ENCODE measurements at places on chromosomes 1 and 21.
A peak's percentile ranks its signal among the peaks of the same experiment; 100 is the strongest.

DNA sequence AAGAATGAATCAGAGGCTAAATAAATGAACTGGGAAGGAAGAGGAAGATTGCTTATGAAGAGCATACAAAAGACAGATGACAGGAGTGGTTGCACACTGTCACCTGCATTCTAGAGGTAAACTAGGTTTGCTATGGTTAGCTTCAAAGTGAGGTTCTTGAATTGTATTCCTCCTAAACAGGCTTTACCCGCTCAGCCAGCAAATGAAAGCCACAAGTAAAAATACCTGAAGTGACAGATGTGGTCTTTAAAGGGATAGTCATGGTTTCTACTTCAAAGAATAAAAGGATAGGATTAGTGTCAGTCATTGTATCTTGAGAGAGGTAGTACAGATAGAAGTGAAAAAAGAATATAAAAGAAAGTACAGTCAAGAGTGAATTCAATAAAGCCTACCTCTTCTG is 32.4 kb upstream of the PRDX6 start:
- ATAC-seq: no peak

DNA sequence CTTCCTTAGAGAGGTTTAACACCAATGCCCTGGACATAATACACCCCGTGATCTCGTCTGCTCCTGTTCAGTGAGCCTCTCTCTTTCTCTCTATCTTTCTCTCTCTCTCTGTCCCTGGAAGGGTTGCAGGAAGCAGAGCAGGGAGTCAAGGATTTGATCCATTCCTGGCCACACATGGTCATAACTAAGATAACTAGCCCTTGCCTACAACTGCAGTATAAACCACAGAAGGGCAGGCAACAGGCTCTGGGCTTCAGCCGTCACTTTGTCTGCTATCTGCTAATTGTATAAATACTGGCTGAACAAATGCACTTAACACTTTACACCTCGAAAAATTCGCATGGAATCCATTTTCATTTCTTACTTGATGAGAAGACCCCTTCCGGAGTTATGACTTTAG is 357.5 kb upstream of the RUNX1 start:
- no peak for ATAC-seq

GRCh38 chr1:204288021-204288588 is 71.6 kb downstream of the PLEKHA6 start:
- no peak for ATAC-seq

GRCh38 chr1:84277343-84278059 is 24.0 kb upstream of the SAMD13 start:
- no peak for ATAC-seq

DNA sequence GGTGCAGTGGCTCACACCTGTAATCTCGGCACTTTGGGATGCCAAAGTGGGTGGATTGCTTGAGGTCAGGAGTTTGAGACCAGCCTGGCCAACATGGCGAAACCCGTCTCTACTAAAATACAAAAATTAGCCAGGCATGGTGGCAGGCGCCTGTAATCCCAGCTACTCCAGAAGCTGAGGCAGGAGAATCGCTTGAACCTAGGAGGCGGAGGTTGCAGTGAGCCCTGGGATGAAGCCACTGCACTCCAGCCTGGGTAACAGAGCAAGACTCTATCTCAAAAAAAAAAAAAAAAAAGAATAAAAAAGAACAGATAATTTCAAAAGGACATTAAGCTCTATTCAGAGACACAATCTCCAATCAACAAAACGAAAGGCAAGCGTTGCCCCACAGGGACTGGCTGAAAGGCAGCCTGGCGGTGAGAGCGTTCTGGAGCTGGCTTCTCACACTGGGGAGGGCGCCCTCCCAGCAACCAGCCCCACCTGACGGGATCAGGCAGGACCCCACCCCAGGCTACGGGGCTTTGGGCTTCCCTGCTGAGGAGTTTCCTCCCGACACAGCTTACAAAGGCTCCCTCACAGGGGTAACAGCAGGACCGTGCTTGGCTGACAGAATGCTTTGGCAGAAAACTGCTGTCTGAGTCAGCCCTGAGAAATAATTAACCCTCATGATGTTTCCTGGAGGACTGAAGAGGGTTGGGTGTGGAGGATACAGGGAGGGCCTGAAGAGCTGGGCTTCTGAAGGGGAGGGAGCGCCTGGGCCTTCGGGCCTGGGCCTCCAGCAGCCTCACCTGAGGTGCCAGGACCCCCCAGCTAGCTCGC is 31.1 kb upstream of the SRP9 start:
- ATAC-seq: peak; percentile 26

GRCh38 chr1:36645867-36646266 is 163.2 kb upstream of the CSF3R start:
- ATAC-seq: no peak

DNA sequence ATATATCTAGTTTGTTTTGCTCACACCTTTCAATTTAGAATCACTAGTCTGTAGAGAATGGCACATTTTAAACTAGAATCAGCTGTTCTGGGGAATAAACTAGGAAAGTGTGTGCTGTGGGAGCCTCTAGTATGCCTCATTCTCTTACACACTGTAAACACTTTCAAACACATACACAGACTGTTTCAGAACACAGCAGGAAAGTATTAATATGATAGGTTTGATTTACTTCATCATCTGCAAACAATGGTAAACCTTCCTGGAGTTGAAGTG is 67.1 kb upstream of the ABCG1 start:
- no peak for ATAC-seq

DNA sequence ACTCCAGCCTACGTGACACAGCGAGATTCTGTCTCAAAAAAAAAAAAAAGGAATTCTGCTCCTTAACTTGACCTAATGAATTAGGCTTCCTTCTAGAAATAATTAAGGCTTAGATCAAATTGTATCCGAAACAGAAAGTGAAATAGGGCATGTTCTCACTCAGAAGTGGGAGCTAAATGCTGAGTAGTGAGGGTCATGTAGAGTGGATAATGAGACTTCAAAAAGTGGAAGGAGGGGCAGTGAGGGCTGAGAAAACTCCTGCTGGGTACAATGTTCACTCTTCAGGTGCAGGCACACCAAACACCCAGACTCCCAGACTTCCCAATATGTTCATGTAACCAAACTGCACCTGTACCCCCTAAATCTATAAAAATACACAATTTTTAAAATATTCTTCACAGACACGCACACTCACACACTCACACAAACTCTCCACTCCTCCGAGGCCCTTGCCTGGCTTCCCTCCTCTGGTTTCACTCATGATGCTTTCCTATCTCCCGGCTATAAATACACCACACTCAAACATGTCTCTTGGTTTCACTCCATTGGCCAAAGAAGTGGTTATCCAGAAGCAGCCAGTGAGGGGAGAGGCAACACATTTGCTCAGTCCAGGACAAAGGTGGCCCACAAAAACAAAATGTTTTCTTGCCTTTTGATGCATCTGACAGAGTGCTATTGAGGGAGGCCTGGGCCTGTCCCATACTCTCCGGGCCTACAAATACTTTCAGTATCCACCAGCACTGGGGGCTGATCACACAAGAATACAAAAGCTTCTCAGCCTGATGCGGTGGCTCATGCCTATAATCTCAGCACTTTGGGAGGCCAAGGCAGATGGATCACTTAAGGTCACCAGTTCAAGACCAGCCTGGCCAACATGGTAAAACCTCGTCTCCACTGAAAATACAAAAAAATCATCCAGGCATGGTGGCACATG is 249.2 kb downstream of the TOMM20 start:
- no peak for ATAC-seq

- ATAC-seq: peak; percentile 90
These were observed 5.9 kb downstream of the MAP7D1 start for GRCh38 chr1:36161641-36162531.

GRCh38 chr1:240802271-240802670 is 190.3 kb upstream of the GREM2 start:
- ATAC-seq: no peak

DNA sequence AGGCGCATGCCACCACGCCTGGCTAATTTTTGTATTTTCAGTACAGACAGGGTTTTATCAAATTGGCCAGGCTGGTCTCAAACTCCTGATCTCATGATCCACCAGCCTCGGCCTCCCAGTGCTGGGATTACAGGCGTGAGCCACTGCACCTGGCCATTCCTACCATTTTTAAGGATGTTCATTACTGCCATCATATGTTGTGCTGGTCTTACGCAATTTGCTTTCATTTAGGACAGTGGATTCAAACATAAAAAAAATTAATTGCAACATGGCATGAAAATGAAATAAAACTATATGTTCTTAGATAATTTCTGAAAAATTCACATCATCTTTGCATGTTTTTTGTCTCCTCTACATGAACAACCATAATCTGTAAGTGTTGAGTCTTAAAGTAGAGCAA is 527.7 kb downstream of the LTN1 start:
- no peak for ATAC-seq

- no peak for ATAC-seq
These were observed 24.0 kb upstream of the ADARB1 start for GRCh38 chr21:45050345-45050796.

DNA sequence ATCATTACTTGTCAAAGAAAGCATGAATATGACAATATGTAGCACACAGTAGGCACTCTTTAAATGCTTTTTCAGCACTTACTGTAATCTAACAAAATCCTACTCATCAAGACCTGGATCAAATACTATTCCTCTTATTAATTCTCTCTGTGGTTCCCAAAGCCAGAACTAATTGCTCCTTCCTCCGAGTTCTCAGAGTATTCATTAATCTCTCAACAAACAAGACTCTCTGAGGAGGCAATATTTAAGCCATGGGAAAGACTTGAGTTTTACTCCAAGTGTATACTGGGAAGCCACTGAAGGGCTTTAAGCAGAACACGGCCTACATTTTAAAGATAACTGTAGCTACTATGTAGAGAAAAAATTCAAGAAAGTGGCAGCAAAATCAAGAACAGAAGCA is 79.7 kb downstream of the ENAH start:
- no peak for ATAC-seq

GRCh38 chr1:177077006-177077405 is 87.5 kb downstream of the ASTN1 start:
- ATAC-seq: no peak

DNA sequence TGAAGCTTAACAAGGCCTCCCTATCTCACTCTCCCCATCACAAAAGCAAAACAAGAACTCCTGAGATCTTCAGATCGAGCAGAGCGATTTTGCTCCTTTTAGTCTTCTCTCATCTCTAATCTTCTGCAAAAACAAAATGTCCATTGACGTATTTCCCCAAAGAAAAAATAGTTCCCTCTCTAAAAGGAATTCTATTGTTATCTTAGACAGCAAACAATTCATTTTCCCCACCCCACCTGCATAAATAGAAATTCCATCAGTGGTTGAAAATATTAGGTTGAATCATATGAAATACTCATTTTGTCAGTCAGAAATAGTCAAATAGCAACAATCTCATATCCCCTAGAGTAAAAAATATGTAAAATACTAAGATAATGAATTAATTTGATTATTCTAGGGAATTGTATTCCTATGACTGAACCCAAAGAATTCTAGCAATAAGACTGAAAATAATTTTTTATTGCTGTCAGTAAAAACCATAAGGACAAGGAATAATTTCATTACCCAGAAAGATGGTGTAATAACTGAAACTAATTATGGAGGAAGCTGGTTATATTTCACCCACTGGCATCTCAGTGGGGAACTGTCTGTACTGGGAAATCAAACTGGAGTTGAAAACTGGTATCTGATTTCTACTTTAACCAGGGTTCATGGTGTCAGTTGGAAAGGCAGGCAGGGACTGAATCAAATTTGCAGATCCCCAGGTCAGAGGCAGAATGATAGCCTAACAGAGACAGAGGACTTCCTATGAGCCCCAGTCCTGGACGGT is 51.3 kb downstream of the RHOU start:
- ATAC-seq: no peak

DNA sequence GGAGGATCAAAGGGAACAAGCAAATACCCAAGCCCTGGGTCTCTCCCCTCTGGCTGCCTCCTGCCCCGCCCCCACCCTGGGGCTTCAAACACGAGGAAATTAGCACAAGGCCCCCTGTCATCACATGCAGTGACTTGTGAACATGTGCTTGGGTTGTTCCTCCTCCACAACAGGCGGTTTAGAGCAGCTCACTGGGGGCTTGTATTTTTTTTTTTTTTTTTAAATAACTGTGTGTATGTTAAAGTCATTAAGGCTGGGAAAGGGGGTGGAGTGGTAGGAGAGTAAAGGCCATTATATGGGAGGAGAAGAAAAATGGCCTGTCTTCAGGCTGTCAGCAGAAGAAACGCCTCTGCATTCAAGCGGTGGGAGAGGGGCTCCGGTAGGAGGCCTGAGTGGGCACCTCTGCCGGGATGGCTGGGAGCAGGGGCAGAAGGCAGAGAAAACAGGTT is 64.2 kb downstream of the PLXNA2 start:
- ATAC-seq: no peak

- no peak for ATAC-seq
These were observed 56.6 kb upstream of the VTCN1 start for GRCh38 chr1:117267232-117267774.

DNA sequence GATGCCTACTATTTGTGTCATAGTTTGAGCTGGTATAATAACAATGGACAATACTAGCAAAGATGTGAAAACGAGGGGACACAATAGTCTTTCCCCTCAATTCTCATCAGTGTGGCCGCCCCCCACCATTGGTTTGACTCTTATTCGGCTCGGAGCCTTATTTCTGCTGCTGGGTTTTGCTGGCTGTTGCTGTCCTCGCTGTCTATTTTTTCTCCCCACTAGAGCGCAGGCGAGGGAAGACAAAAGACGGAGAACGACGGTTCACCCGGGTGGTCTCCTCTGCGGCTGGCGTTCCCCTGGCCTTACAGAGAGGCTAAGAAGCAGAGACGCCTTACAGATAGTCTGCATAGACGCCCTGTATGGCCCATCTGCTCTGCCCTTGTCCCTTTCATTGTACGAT is 19.4 kb downstream of the CLIC6 start:
- no peak for ATAC-seq

DNA sequence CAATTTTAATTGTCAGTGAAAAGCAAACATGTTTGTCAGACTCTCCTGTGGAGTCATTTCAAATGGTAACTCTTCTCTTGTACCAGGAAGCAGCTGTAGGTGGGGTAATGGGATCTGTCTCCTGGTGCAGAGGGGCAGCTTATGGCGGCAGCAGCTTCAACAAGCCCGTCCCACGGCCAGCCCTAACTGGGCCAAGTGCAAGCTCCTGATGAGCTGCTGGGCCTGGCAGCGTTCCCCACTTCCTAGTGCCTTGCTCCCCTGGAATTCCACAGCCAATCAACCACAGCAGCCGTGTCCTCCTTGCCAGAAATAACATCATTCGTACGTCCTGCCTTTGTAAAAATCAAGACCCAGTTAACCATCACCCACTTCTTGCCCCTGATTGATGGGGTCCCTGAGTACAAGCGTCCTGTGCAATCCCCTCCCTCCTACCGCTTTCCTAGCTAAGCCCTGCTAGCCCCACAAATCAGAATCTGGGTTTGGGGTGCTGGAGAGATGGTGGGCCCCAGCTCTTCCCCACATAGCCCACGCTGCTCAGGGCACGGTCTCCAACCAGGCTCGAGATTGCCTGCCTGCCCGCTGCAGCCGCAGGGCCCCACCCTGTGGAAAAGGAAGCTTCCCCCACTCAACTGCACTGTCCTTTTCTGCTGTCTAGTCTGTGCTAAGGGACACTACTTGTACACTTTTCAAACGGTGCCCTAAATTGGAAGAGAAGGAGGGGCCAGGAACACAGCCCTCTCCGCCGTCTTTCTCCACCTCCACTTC is 61.2 kb downstream of the TOR1AIP2 start:
- no peak for ATAC-seq

GRCh38 chr21:46607636-46608035 is 2.8 kb upstream of the S100B start:
- peak; percentile 63 for ATAC-seq

- ATAC-seq: no peak
These were observed 62.8 kb upstream of the C1orf87 start for GRCh38 chr1:60136395-60136794.

GRCh38 chr1:65703853-65704252 is 88.8 kb upstream of the PDE4B start:
- ATAC-seq: no peak

- no peak for ATAC-seq
These were observed 122.8 kb downstream of the NOS1AP start for GRCh38 chr1:162192306-162192678.

All from stimulated activated memory B cell treated with anti-CD40 and anti-IgM and Interleukin-4, amounts not matched to agents 10 μg/mL and 1 μg/mL and 100 μg/mL, for 72 hours (primary cell).